Fibroblast of the aortic adventitia (primary cell): ENCODE measurements at places on chromosomes 3 and 15. TPM values are rescaled to one million over a fixed set of nuclear protein-coding genes. Genes with fewer than 3 reads are reported as not detected.

NPAP1 gene
- total RNA-seq, result 0.16 TPM in 1 of 2 replicates, not detected in the other

GRAMD2A gene
- 0.33 and 0.63 TPM in 2 replicates for total RNA-seq

KCNH8 gene
- not detected in 2 replicates for total RNA-seq

CHRFAM7A gene
- total RNA-seq, result 0.16 and 0.72 TPM in 2 replicates

FAM3D gene
- not detected in 2 replicates for total RNA-seq

AADACL2 gene
- total RNA-seq, result 0.90 TPM in 1 of 2 replicates, not detected in the other

CDCP1 gene
- 1.3 and 32.8 TPM in 2 replicates for total RNA-seq

PLSCR4 gene
- 28.3 and 46.3 TPM in 2 replicates for total RNA-seq
